Activated CD4-positive, alpha-beta T cell treated with anti-CD3 and anti-CD28 coated beads, Interleukin-2, amount 10 ng/mL, durations not matched to agents 7 days and 5 days (primary cell): ENCODE measurements at places on chromosomes 1 and 21.

DNA sequence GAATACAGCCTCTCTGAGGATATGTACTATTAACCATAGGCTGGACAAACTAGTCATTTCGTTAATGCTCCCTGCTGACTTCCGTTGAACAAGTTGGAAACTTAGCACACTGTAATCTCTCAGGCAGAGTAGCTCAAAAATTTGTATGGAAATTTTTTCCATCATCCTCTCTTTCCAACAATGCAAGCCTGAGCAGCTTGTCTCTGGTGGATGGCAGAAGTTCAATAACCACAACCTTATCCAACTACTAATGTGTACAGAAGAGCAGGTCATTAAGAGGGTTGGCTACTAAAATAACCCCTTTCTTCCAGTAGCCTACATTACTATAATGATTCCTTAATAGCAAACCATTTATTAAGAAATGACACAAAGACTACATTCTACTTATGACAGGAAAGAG is 262.3 kb downstream of the NFIA start:
- no peak for DNase-seq

DNA sequence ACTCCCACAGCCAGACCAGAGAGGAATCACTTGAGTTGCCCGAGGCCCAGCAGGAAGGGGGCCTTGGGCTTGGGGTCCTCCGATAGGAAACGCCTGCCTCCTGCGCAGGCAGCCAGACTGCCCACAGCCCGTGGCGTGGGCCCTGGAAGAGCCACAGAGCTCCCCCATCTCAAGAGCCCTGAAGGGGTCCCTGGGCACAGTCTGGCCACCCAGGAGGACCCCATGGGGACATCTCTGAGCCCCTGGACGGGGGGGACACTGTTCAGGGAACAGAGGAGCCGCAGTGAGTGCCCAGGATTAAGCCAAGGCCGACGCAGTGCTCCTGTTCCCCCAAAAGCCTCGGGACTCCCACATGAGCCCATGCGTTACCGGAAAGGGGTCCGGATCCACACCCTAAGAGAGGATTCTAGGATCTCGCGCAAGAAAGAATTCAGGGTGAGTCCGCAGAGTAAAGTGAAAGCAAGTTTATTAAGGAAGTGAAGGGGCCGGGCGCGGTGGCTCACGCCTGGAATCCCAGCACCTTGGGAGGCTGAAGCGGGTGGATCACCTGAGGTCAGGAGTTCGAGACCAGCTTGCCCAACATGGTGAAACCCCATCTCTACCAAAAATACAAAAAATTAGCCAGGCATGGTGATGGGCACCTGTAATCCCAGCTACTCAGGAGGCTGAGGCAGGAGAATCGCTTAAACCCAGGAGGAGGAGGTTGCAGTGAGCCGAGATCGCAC is 38.1 kb upstream of the LBR start:
- DNase-seq: no peak

DNA sequence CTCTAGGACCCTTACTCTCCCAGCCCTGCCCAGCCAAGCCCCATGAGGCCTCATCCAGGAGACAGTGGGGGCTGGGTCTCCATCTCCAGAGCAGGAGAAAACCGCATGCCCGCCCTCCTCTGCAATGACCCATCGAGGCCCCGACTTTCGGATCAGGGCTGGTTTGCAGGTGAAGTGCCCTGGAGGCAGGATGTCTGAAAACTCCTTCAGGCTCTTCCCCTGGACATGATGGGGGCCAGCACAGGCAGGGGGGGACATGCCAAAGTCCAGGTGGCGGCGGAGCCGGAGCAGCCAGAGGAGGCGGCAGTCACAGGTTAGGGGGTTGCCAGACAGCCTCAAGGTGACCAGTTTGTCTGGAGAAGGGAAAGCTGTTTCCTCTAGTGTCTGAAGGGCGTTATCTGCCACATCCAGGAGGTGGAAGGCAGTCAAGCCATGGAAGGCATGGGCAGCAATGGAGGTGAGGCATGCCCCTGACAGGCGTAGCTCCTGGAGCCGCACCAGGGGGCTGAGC is 3.9 kb downstream of the LINGO4 start:
- no peak for DNase-seq

GRCh38 chr1:232503497-232503896 is 126.4 kb downstream of the SIPA1L2 start:
- no peak for DNase-seq

DNA sequence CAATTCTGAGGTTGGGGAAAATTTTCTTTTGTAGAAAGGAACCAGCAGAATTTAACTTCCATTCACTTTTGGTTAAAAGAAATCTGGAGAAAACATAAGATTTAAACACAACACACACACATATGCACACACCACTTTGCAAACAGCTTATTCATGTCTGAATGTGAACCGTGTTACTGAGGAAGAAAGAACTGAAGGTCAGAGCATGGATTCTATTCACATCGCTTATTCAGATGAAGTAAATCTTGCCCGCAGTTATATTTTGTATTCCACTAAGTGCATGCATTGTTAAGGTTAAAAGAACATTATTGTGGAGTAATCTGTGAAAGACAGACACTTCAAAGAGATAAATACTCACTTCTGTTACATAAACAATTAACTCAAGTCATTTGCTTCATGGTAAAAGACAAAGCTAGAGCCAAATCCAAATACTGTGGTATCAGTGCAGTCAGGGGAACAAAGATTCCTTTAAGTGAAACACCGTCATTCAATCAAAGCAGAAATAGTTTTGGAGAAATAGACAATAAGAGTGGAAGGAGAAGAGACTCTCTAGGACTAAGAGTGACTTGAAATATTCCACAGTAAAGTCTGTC is 82.0 kb downstream of the LRRC53 start:
- no peak for DNase-seq

GRCh38 chr1:154703170-154703569 is 95.2 kb upstream of the ADAR start:
- DNase-seq: no peak

GRCh38 chr1:8170059-8170835 is 144.1 kb upstream of the ERRFI1 start:
- DNase-seq: no peak
